ENCODE measurements at places on chromosomes 11 and 22.

GRCh38 chr22:29253561-29254285, 14.1 kb downstream of the RHBDD3 start:
- no peak for DNase-seq

DNA sequence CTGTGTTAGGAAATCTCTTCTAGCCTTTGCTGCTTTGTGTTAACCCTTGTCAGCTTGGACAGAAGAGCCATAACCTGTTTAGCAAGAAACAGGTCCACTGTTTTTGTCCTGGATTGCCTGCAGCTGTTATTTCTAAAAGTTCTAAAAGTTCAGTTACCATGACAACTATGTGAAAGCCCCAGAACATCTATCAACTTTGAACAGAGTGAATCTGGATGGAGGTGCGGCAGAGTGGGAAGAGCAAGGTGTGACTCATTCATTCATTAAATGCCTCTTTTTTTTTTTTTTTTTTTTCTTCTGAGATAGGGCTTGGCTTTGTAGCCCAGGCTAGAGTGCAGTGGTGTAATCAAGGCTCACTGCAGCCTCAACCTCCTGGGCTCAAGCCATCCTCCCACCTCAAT, 50.5 kb downstream of the RBX1 start:
- DNase-seq, result peak; percentile 18

- DNase-seq, result no peak
These were observed 223.9 kb upstream of the ZBED5 start for GRCh38 chr11:11081776-11082175.

DNA sequence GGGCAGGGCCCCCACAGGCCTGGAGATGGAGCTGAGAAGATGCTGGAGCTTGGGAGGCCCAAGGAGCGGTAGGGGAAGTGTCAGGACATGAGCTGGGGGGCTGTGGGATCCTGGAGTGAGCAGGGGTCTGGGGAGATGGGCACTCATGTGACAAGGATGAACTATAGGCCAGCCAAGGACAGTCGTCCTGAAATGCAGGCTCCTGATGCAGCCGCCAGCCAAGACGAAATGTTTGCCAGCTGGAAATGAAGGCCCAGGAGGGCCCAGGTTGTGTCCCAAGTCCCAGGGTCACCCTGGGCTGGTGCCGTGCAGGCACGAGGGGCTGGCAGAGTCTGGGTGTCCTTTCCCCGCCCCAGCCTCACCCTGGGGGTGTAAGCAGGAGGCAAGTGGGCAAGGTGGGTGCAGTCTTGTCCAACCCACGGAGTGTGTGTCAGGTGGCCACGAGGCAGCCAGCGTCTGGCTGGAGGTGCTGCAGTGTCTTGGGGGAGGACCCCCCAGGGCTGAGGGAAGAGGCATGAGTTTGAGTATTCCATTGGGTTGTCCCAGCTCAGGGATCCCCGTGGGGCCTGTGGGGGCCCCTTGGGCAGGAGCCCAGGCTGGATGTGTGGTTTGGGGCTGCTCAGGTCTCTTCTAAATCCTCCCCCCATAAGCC, 21.4 kb downstream of the MRGPRG start:
- DNase-seq, result no peak

- DNase-seq, result no peak
These were observed 4.2 kb upstream of the PPP6R2 start for GRCh38 chr22:50338860-50339462.

- DNase-seq, result no peak
These were observed 52.8 kb upstream of the CLMP start for GRCh38 chr11:123247813-123248379.

Measured in brain (organoid and tissue), 16 donors.